ENCODE measurements at places on chromosomes 1 and 21. TPM values are rescaled to one million over a fixed set of nuclear protein-coding genes. Genes with fewer than 3 reads are reported as not detected.

Gene CFHR1
- total RNA-seq: not detected

Gene HSD11B1
- not detected for total RNA-seq

Gene LCE2A
- total RNA-seq: not detected

Gene PPM1J
- total RNA-seq: 1.4 TPM

Measured in PC-3 (cell line).